CD8-positive, alpha-beta memory T cell (primary cell): ENCODE measurements at places on chromosomes 2 and 18. TPM values are rescaled to one million over a fixed set of nuclear protein-coding genes. Genes with fewer than 3 reads are reported as not detected.
A peak's percentile ranks its signal among the peaks of the same experiment; 100 is the strongest.

GRCh38 chr2:207251022-207251421, 85.3 kb upstream of the KLF7 start:
- no peak overlapping the region for H3K27ac ChIP-seq
- no peaks in the 10 kb centered on the region for H3K27me3 ChIP-seq
- H3K4me1 ChIP-seq = no peaks in the 10 kb centered on the region
- no peak for DNase-seq
- no peaks in the 10 kb centered on the region for H3K36me3 ChIP-seq
- no peak overlapping the region for H3K4me3 ChIP-seq

DNA sequence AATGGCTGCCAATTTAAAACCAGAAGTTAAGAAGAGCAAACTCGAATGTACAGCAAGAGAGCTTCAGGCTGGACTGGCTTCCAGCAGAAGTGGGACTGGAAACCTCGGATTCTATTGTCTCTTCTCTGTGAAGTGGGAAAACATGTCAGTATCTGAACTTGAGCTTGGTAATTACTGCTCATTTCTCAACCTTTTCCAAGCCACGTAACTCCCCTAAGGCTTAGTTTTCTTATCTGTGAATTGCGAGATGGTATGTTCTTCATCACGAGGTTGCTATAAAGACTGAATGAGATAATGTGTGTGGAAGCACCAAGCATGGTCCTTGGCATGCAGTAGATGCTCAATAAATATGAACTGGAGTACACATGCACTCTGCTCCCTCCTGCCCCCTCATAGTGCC, 259.4 kb upstream of the SPRED2 start:
- H3K27ac ChIP-seq = no peak overlapping the region
- no peaks in the 10 kb centered on the region for H3K27me3 ChIP-seq
- no peak for DNase-seq
- no peaks in the 10 kb centered on the region for H3K4me1 ChIP-seq
- H3K36me3 ChIP-seq = no peaks in the 10 kb centered on the region

DNA sequence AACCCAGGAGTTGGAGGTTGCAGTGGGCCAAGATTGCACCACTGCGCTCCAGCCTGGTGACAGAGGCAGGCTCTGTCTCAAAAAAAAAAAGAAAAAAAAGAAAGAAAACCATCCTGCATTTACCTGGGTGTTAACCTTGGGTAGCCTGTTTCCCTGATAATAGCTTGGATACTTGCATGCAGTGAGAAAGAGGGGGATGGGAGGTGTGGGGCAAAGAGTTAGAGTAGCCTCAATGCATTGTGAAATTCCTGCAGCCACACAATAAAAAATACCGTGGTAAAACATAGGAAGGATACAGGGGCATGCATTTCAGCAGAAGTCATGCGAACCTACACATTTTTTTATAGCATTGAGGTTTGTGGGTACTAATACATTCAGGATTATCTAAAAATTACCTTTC, 76.6 kb upstream of the ZNF516 start:
- no peaks in the 10 kb centered on the region for H3K27me3 ChIP-seq
- DNase-seq = no peak
- no peaks in the 10 kb centered on the region for H3K36me3 ChIP-seq

- H3K27me3 ChIP-seq = no peaks in the 10 kb centered on the region
- no peak overlapping the region for H3K4me3 ChIP-seq
- DNase-seq = no peak
- H3K4me1 ChIP-seq = no peaks in the 10 kb centered on the region
- H3K36me3 ChIP-seq = peaks cover 72% of the 10 kb centered on the region
Measured at GRCh38 chr2:99398303-99398702, 61.1 kb downstream of the EIF5B start.

- peaks cover 51% of the 10 kb centered on the region for H3K4me1 ChIP-seq
- no peak for DNase-seq
- H3K36me3 ChIP-seq = no peaks in the 10 kb centered on the region
- no peak overlapping the region for H3K27ac ChIP-seq
Measured at GRCh38 chr2:25333981-25334380, 7.7 kb downstream of the DNMT3A start.

GRCh38 chr2:178307650-178308049, 113.3 kb downstream of the OSBPL6 start:
- H3K4me3 ChIP-seq = no peak overlapping the region
- no peak overlapping the region for H3K27ac ChIP-seq
- no peaks in the 10 kb centered on the region for H3K36me3 ChIP-seq
- H3K4me1 ChIP-seq = no peaks in the 10 kb centered on the region
- no peak for DNase-seq
- H3K27me3 ChIP-seq = no peaks in the 10 kb centered on the region

DNA sequence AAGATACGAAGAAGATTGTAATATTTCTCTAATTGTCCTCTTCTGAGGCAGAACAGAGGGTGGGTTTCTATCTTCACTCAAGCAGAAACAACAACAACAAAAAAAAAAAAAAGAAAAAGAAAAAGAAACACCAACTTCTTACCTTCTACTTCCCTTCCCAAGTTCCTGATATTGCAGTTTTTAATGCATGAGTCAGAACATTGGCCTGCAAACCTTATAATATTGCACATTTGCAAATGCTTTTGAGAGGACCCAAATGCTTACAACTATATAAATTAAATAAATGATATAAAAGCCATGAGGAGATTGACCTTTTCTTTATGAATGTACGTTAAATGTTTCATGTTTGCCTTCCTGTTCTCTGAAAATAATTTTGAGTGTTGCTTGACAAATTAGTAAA, 37.3 kb downstream of the PAX3 start:
- no peaks in the 10 kb centered on the region for H3K4me1 ChIP-seq
- no peaks in the 10 kb centered on the region for H3K36me3 ChIP-seq
- H3K27me3 ChIP-seq = no peaks in the 10 kb centered on the region
- no peak overlapping the region for H3K27ac ChIP-seq

DNA sequence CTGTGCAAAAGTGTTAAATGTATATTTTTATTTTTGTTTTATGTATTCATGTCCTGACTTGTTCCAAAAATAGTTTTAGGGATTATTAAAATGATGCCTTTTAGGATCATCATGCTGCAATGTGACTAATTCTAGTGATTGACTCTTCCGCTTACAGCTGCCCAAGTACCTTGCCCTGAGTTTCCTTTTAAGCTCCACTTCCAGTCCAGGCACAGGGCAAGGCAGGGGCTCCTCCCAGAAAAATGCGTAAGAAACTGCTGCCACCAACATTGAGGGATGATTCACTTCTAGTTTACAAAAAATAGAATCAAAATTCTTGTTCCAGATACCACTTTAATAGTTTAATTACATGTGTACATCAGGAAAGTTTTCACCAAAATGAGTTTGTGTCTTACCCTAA, 116.4 kb downstream of the IRS1 start:
- H3K36me3 ChIP-seq = no peaks in the 10 kb centered on the region
- DNase-seq = no peak
- H3K4me1 ChIP-seq = no peaks in the 10 kb centered on the region
- H3K4me3 ChIP-seq = no peak overlapping the region
- H3K27me3 ChIP-seq = no peaks in the 10 kb centered on the region
- no peak overlapping the region for H3K27ac ChIP-seq

GRCh38 chr2:187319441-187320108, 128.5 kb downstream of the CALCRL start:
- no peaks in the 10 kb centered on the region for H3K4me1 ChIP-seq
- DNase-seq = no peak
- H3K36me3 ChIP-seq = no peaks in the 10 kb centered on the region
- no peak overlapping the region for H3K4me3 ChIP-seq

DNA sequence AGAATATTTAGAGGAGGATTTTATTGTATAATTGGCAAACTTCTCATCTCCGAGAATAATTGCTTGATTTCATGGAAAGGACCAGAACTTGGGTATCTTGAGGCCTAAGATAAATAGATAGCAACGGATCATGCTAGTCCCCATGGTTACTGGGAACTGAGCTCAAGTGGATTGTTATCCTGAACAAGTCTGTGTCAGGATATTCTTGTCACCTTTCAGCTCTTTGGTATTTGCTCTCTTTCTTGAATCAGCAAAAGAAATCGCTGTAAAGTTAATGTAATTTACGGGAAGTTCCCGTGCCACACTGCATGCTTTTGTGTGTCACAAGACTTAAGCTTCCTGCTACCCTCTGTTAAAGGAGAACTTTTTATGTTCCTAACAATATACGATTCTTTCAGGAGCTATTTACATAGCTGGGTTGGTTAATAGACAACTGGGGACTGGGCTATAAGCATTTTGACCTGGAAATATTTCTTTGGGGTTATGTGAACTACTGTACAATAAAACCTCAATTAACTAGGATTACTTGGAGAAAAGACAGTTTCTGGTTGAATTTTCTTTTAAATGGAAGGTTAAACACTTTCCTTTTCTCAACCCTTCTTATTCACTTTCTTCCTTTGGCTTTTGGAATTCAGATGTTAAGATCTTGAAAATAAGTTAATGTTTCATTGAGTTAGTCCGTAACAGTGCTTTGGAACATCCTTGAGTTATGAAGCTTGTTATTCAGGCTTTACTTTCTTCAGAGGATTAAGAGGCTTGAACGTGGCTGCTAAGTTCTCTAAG, 151.2 kb downstream of the FMNL2 start:
- no peaks in the 10 kb centered on the region for H3K27me3 ChIP-seq
- no peaks in the 10 kb centered on the region for H3K36me3 ChIP-seq
- H3K4me1 ChIP-seq = no peaks in the 10 kb centered on the region
- no peak for DNase-seq

- H3K27ac ChIP-seq = no peak overlapping the region
- H3K36me3 ChIP-seq = no peaks in the 10 kb centered on the region
- DNase-seq = no peak
- peaks cover 10% of the 10 kb centered on the region for H3K27me3 ChIP-seq
Measured at GRCh38 chr2:44965684-44966083, 24.2 kb downstream of the SIX3 start.

DNA sequence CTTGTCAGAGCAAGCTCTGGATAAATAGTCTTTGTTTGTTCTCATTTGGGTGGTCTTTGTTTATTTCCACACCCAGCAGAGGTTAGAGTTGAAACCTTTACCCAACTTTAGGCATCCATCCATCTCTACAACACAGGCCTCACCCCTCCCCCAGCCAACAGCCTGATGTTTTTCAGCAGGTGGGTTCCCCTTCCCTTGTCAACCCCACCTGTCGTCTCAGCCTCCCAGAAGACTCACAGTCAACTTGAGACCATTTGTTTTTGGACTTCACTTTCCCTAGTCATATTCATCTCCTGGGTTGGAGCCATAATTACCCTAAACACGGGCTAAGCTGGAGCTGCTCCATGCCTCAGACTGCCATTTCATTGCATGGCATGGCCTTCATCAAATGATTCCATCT, 31.7 kb upstream of the IL36G start:
- no peak for DNase-seq
- no peaks in the 10 kb centered on the region for H3K27me3 ChIP-seq
- no peak overlapping the region for H3K4me3 ChIP-seq
- H3K27ac ChIP-seq = no peak overlapping the region

GRCh38 chr2:13694673-13695072, 937.8 kb upstream of the LRATD1 start:
- H3K4me1 ChIP-seq = no peaks in the 10 kb centered on the region
- H3K27ac ChIP-seq = no peak overlapping the region
- H3K27me3 ChIP-seq = no peaks in the 10 kb centered on the region
- H3K36me3 ChIP-seq = no peaks in the 10 kb centered on the region

DNA sequence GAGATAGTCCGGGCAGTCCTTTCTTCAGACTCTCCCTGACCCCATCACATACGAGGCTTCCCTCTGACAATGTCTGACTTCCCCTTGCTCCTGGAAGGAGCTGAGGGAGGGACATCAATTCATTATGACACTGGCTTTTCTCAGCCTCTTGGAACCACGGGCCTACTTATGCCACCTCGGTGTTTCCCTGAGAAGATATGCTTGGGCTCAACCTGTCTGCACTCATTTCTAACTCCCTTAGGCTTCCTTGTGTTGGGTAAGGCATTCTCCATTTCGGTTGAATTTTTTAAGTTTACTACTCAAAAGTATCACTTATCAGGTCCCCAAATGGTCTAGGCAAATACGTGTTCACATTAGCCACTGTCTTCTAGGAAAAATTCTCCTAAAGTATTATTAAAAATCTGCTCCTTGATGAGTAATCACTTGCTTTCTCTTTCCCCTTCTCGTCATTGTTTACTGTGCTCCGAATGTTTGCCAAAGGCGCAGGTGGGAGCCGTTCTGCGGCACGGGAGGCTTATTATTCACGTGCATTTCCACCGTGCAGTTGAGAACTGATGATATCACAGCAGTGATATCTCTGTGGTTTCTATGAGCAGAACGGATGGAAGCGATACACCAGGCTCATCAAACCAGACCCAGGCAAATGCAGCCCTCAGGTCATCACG, 33.1 kb downstream of the ARL4C start:
- no peaks in the 10 kb centered on the region for H3K27me3 ChIP-seq
- H3K4me3 ChIP-seq = peak overlapping the region; percentile 41
- DNase-seq = peak; percentile 57
- H3K36me3 ChIP-seq = no peaks in the 10 kb centered on the region
- H3K4me1 ChIP-seq = peaks cover 65% of the 10 kb centered on the region
- H3K27ac ChIP-seq = peak overlapping the region; percentile 68

GRCh38 chr2:26430826-26431225, 29.1 kb downstream of the DRC1 start:
- no peaks in the 10 kb centered on the region for H3K36me3 ChIP-seq
- no peak for DNase-seq
- no peak overlapping the region for H3K4me3 ChIP-seq
- no peaks in the 10 kb centered on the region for H3K27me3 ChIP-seq
- no peak overlapping the region for H3K27ac ChIP-seq
- H3K4me1 ChIP-seq = no peaks in the 10 kb centered on the region

DNA sequence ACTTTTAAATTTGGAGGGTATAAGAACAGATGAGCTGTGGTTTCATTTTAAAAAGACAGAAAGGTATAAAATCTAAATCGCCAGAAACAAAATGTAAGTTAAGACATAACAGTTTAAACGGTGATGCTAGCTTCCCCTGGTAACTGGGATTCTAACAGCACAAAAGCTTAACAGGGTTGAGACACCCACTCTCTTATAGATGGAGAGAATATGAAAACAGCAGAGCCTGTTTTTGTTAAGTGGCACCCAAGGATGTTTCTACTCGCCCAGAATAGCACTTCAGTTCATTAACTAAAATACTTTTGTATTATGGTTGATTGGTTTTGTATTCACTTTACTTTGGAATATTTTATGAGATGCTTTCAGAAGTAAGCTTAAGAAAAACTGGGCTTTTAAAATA, 151.9 kb upstream of the RND3 start:
- no peaks in the 10 kb centered on the region for H3K4me1 ChIP-seq
- no peak overlapping the region for H3K4me3 ChIP-seq
- no peaks in the 10 kb centered on the region for H3K27me3 ChIP-seq

The AGAP1 gene
- total RNA-seq = 3.3 TPM

The SERPINB2 gene
- total RNA-seq = 1.7 TPM

The ALLC gene
- not detected for total RNA-seq

The CAVIN2 gene
- total RNA-seq = not detected

The NCKAP1 gene
- 6.2 TPM for total RNA-seq

The LOXHD1 gene
- total RNA-seq = not detected

The ADRA2B gene
- total RNA-seq = 0.07 TPM

The UGT1A5 gene
- total RNA-seq = not detected

The CKAP2L gene
- total RNA-seq = 19.6 TPM
